Upper lobe of left lung (tissue), 6 donors: ENCODE measurements at places on chromosomes 12 and 14. TPM values are rescaled to one million over a fixed set of nuclear protein-coding genes. Genes with fewer than 3 reads are reported as not detected.

DNAJC22 gene
- total RNA-seq = 0.31 TPM

GRCh38 chr12:98317939-98318899 is 197.2 kb upstream of the TMPO start:
- DNase-seq = no peak
- H3K4me1 ChIP-seq = no peaks in the 10 kb centered on the region
- no peaks in the 10 kb centered on the region for H3K27me3 ChIP-seq
- H3K36me3 ChIP-seq = no peaks in the 10 kb centered on the region
- H3K27ac ChIP-seq = no peak overlapping the region
- no peak overlapping the region for H3K4me3 ChIP-seq

- H3K36me3 ChIP-seq = no peaks in the 10 kb centered on the region
- no peak overlapping the region for H3K4me3 ChIP-seq
- no peaks in the 10 kb centered on the region for H3K4me1 ChIP-seq
These were observed 180.1 kb upstream of the NTF3 start for GRCh38 chr12:5251786-5252185.

- DNase-seq = no peak
These were observed 126.4 kb downstream of the SCN8A start for GRCh38 chr12:51717326-51717925.

GLT8D2 gene
- 5.2 TPM for total RNA-seq

WNT1 gene
- total RNA-seq = 0.34 TPM
